ENCODE measurements at places on chromosomes 1 and 21.

- no peak for DNase-seq
Observed at GRCh38 chr1:110466646-110467280, 15.8 kb downstream of the PROK1 start.

DNA sequence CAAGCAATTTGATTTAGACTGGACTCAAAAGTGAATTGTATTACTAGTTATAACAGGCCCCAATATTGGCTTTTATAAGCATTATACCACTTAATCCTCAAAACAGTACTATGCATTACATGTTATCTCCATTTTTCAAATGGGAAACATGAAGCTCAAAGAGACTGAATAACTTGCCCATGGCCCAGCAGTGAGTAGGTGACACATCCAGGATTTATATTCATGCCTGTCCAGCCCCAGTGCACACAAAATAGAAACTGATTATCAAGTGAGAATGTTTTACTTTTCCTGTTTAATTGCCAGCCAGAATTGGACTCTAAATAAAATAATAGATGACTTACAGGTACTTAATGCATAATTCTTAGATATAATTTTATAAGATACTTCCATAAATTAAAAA lies 82.9 kb downstream of the NIBAN1 start:
- DNase-seq, result no peak

DNA sequence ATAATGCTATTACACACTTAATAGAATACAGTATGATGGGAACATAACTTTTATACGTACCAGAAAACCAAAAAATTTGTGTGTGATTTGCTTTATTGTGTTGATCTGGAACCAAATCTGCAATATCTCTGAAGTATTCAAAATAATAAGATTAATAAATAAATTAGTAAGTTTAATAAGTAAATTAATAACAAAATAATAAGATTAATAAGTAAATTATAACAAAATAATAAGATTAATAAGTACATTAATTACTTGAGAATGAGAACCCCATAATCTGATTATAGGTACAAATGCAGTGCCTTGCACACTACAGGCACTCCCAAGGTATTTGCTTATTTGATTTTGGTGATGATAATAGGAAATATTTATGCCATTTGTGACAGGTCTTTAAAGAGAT lies 267.4 kb downstream of the ZNF326 start:
- DNase-seq, result no peak

GRCh38 chr21:32426592-32427051 lies 14.1 kb downstream of the EVA1C start:
- DNase-seq, result no peak

DNA sequence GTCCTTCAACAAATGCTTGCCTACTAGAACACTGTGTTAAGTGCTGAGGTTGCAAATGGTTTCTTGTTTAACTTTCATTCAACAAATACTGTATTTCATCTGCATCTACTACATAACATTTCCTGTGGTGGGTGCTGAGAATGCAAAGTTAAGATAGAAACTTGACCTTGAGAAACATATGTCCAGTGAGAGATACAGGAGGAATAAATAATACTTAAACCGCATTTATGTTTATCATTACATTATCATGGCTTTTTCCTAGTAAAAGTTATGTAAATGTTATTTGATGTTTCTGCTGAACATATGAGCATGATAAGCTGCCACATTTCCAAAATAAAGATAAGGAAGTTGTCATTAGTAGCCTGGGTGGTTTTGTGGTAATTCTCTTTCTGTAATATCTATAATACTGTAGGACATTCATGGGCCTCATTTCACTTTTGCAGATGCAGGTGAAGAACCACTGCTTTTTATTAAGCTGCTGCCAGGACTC lies 590.4 kb downstream of the PLPP3 start:
- DNase-seq, result no peak

GRCh38 chr1:221583465-221583864 lies 158.4 kb downstream of the DUSP10 start:
- no peak for DNase-seq

GRCh38 chr1:13766592-13767564 lies 66.9 kb downstream of the PRDM2 start:
- no peak for DNase-seq

GRCh38 chr1:18597160-18598042 lies 33.2 kb upstream of the PAX7 start:
- DNase-seq, result no peak

DNA sequence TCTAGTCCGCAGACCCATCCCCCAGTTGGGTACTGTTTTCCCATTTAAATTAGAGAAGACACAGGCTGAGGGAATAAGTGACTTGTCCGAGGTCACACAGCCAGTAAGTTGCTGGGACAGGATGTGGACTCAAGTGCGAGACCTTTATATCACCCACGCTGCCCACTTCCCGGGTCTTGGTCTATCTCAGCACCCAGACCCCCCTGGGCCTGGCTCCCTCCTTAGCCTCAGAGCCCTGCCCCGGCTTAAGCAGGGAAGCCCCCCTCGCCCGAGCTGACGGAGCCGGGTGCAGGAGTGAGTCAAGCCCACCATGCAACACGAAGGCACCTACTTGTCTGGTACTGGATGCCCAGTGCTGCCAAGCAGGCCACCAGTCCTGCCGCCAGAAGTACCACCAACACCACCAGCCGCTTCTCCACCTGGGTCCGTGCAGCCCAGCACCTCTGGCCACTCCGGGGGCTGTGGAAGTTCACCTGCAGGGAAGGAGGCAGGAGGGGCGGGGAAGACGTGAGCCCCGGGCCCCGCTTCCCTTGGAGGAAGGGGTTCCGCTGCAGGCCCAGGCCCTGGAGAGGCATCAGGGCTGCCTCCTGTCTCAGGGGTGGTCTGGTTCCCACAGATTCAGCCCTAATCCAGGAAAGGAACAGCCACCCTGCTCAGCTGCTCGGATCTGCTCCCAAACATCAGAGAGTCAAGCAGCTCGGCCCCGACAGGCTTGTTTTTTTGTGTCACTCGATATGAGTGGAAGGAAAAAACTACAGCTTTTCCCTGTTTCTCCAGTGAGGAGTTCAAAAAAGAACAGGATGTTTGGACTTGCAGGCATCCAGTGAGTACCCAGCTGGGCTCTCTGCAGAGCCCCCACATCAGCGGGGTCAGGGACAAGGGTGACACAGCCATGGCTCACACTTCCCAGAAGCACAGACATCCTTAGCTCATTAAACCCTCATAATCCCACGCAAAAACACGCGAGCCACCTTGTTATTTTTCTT lies 11.1 kb downstream of the ECE1 start:
- no peak for DNase-seq

- peak; percentile 71 for DNase-seq
Observed at GRCh38 chr1:243475966-243476365, 220.1 kb downstream of the SDCCAG8 start.

GRCh38 chr1:40789661-40790430 lies 6.3 kb downstream of the KCNQ4 start:
- no peak for DNase-seq

GRCh38 chr1:245279346-245279745 lies 124.6 kb downstream of the KIF26B start:
- DNase-seq, result no peak

DNA sequence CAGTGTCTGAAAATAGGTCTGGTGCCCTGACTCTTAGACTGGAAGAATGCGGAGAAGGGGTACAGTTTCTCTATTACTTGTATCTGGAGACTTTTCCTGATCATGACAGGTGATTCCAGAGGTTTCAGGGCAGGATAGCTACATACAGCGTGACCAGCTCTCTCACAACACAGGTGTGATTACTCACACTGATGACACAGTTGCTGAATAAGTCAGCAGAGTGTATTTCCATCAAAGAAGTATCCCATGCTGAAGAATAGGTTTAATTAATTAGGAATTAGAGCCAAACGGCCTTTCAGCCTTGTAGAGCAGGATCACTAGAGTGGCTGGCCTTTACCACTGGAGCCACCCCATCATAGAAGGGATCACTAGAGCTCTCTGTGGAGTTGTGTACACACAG lies 298.6 kb downstream of the LMX1A start:
- no peak for DNase-seq

DNA sequence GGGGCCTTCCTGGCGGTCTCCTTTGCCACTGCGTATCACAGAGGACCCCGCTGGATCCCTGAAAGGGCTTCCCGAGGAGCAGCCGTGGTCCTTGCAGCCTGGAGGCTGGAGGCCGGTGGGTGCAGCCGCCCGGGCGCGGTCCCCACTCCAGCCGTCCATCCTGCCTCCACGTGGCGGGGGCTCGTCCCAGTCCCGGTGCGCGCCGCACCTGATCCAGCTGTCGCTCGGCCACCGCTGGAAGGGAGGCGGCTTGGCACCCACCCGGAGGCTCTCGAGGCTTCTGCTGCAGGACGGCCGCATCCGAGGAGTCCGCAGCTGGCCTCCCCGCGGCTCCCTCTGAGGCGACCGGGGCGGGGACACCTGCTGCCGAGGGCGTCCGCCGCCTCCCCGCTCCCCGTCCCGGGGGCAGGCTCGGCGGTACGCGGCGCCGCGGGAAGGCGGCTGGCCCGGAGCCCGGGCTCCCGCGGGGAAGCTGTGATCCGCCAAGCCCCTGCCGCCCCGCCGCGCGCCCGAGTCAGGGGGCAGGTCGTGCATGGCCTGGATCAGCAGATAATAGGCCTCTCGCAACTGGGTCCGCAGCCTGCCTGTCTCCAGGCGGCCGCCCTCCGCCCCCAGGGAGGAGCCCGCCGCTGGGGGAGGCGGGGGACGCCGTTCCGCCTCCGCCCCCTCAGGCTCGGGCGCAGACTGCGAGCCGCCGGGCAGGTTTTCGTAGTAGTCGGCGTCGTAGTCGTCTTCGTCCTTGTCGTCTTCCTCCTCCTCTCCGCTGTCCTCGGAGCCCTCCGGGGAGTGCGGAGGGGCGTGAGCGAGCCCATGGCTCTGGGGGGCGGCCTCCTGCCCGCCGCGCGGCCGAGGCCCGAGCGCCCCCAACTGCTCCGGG lies at the start of gene SYDE2:
SYDE2 (minus strand) TSS at position 554 of the 877 bp plus-strand sequence; CDS start at position 534, 20 bp downstream.
- peak; percentile 42 for DNase-seq

- no peak for DNase-seq
Observed at GRCh38 chr1:12615865-12616708, 1.9 kb downstream of the DHRS3 start.
